Esophagus squamous epithelium (tissue), 5 donors: ENCODE measurements at places on chromosomes 5 and 9.

GRCh38 chr5:61860978-61861377 lies 445.0 kb upstream of the KIF2A start:
- DNase-seq, result no peak

- no peak for DNase-seq
Observed at GRCh38 chr9:100725371-100725770, 147.5 kb downstream of the CAVIN4 start.

DNA sequence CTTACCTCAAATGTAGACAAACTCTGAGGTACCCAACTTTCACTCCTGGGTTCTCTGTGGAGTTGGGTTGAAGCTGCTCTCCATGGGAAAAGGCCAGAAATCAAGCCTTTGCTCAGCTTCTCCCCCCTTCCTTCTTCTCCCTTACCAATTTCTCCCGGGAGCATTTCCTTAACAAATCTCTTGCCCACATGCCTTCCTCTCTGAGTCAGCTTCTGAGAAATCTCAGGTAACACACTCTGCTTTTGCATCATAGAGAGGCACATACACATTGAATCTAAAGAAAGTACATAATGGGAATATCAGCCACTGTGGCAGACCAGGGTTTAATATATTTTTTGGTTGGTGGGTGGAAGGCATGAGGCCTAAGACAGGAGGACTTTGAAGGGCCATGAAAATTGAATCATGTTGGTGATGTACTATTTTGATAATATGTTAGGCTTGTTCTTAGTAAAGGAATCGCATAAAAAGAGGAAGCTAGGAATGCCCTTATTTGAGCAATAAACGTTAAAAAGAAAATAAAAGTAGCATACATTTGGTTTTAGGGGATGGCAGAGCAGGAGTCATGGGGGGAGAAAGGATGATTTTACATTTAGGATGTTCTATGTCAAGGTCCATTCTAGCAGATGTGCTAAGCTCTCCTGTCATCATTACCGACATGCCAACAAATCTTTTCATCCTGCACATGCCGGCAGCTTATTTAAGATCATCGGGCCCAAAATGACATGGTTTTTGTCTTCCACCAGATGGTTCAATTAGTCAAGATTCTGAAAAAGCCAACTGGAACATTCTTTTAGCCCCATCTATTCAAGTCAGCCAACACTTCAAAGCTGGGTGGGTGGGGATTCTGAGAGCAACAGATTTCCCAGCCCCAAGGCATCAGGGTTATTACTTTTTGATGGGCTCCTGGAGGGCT lies 199.5 kb upstream of the CLINT1 start:
- DNase-seq, result no peak

- DNase-seq, result no peak
Observed at GRCh38 chr5:151184316-151185042, 26.9 kb upstream of the ANXA6 start.

- no peak for DNase-seq
Observed at GRCh38 chr9:35962126-35962906, 4.4 kb upstream of the OR2S2 start.

DNA sequence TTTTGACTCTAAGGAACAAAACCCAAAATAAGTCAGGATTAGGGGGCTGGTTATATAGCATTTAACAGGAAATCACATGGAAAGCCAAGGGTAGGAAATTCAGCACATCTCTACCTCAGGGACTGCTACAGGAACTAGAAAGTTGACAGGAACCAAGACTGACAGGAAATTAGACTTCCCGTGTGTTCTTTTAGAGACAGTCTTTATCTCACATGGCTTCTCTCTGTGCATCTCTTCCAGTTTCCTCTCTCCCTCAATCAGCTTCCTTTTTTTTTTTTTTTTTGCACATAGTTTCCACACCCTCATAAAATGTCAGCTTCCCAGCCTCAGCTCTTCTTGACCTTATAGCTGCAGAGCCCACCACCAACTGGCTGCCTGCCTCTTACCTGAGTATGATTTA lies 4.8 kb downstream of the RECK start:
- DNase-seq, result no peak

- DNase-seq, result no peak
Observed at GRCh38 chr5:175460552-175460951, 16.6 kb upstream of the DRD1 start.
